NCI-H1417 treated with DMSO at 0.1 percent for 48 hours (cell line): ENCODE measurements at places on chromosomes 2 and 18.

- DNase-seq, result no peak
These were observed 1541.5 kb downstream of the LRP1B start for GRCh38 chr2:140589273-140589672.

- DNase-seq, result no peak
These were observed 8.5 kb downstream of the AGAP1 start for GRCh38 chr2:235502336-235502735.

- DNase-seq, result no peak
These were observed 228.4 kb downstream of the KCNS3 start for GRCh38 chr2:18106841-18107240.

DNA sequence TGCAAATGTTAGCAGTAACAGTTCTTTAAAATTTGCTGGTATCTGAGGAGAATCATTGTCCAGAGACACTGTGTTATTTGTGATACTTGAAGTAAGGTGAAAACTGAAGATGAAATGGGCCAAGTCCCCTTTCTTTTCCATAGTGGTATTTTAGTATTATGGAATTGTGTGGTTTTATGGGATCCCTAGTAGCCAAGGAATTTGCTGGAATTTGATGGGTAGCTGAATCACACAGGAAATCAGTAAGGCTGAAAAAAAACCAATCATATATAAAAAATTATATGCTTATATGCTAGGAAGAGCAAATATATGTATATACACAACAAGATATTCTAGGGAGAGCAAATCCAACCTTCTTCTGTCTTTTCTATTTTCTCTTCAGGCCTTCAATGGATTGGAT is 54.2 kb upstream of the TACR1 start:
- DNase-seq, result no peak

GRCh38 chr18:8952769-8953760 is 149.4 kb upstream of the NDUFV2 start:
- no peak for DNase-seq

DNA sequence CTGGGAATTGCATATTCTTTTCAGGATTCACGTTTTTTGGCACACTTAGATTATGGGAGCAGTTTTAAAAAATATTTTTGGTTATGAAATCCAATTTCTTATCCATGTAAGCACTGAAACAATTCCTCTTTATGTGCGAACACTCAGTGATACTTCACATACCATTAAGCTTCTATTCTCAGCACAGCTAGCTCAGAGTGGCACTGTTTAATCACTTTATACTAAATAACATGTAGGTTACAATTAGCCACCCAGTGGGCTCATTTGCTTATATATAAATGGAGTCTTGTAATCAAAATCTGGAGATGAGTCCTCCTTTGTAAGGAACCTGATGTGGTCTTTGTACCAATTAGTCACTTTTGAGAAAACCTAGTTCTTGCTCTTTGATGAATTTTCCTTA is 11.3 kb upstream of the MC4R start:
- DNase-seq, result no peak

DNA sequence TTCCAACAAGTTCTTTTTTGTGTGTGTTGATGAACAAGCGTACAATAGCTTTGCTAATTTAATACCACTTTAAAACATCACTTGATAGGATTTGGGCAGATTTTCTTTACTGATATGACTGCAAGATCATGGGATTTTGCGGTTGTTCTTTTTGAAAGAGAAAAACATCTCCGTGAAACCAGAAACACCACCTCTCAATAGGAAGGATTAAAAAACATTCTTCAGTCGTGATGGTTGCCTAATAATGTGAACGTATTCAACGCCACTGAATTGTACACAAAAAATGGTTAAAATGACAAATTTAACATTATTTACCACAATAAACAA is 19.3 kb downstream of the RBMS1 start:
- no peak for DNase-seq

DNA sequence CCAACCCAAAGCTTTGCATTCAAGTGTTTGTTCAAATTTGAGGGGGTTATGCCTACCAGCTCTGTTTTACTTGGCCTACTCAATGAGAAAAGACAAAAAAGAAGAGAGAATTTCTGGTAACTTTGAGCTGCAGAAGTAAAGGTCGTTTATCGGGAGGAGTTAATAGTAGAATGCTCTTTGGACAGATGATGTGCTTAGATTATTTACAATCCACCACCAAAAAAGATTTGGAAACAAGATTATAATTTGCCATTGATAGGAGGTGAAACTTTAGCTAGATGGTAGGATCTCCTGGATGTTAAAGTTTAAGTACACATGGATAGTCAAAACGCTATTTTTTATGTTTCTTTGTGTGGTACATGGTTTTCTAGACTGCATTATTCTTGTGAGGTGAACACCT is 24.9 kb upstream of the CPS1 start:
- DNase-seq, result no peak

DNA sequence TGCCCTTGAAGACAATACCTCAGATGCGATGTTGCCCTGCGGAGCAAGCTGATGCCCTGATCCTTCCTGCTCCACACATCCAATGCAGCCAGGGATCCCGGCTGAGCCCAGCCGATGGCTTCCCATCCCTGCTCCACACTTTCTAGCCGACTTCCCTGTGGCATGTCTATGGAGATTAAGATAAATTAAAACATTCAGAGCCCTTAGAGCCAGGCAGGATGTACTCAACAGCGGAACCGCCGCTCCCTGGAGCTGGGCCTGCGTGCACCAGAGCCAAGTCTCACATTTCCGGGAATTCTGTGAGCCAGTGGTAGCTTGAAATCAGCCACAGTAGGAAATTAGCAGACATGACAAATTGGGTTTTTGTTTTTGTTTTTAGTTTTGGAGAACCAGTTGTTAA is 620.6 kb downstream of the GALR1 start:
- no peak for DNase-seq

GRCh38 chr18:36399055-36399454 is 101.5 kb downstream of the FHOD3 start:
- DNase-seq, result no peak

DNA sequence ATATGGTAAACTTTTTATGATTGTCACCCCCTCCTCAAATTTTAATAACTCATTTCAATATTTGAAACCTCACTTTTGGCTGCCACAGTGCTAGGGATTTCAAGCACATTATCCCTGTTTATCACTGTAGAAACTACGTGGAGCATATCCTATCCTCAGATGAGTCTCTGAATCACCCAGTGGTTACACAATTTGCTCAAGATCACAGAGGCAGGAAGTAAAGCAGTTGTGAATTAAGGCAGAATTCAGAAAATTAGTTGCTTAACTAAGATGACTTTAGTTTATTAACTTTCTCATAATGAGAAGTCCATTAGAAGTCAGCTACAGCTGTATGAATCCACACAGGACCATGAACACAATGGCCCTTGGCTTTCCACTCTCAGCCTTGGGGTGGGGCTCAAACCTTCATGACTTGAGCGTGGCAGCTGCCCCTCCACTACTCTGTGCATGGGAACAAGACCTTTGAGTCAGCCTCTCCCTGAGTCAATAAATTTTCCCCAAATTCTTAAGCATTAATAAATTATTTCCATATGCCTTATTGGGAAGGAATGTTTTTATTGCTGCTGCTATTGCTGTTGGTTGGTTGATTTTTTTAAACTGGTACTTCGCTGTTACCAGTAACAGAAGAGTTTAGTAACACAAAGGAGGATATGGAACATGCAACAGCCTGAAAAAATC is 369.0 kb downstream of the CBLN2 start:
- no peak for DNase-seq

GRCh38 chr18:41999751-42000150 is 44.7 kb downstream of the PIK3C3 start:
- no peak for DNase-seq

DNA sequence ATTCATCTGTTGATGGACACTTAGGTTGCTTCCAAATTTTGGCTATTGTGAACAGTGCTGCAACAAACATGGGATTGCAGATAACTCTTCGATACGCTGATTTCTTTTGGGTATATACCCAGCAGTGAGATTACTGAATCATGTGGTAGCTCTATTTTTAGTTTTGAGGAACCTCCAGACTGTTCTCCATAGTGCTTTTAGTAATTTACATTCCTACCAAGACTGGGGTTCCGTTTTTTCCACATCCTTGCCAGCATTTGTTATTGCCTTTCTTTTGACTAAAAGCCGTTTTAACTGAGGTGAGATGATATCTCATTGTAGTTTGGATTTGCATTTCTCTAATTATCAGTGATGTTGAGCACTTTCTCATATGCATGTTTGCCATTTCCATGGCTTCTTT is 200.3 kb downstream of the MBD5 start:
- no peak for DNase-seq

GRCh38 chr2:85584354-85584856 is at the start of gene VAMP5:
Gene VAMP5 (plus strand): TSS chr2:85584431. CDS start chr2:85584491, 60 bp downstream.
- no peak for DNase-seq

DNA sequence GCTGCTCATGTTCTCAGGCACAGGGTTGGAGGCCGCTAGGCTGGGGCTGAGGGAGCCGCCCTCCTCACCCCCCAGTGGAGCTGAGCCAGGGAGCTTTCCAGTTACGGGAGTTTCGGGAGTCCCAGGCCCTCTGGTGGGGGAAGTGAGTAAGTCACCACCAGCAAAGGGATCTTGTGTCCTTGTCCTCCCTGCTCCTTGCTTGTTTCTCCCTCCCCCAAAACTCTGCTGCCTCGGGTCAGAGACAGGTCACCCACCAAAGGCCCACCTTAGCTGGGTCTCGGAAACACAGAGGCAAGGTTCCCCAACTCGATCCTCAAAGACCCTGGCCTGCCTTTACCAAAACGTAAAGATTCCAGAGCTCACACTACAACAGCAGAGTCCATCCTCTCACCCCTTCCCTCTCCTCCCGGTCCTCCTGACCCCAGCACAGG is 60.5 kb upstream of the POMC start:
- DNase-seq, result no peak

DNA sequence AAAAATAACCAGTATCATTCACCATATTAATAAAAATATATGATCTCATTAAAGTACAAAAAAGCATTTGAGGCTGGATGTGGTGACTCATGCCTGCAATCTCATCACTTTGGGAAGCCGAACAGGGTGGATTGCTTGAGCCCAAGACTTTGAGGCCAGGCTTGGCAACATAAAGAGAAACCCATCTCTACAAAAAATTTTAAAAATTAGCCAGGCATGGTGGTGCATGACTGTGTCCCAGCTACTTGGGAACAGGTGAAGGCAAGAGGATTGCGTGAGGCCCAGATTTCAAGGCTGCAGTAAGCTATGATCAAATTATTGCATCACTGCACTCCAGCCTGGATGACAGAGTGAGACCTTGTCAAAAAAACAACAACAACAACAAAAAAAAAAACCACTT is 75.9 kb downstream of the RAD51AP2 start:
- DNase-seq, result no peak

GRCh38 chr2:106201661-106202060 is 7.6 kb upstream of the UXS1 start:
- no peak for DNase-seq

- DNase-seq, result no peak
These were observed 90.3 kb upstream of the BCL2L11 start for GRCh38 chr2:111030260-111030891.

GRCh38 chr2:119523952-119524694 is at the start of gene SCTR:
Gene SCTR (minus strand): TSS chr2:119524483. CDS start chr2:119524226, 257 bp downstream.
- DNase-seq, result no peak

DNA sequence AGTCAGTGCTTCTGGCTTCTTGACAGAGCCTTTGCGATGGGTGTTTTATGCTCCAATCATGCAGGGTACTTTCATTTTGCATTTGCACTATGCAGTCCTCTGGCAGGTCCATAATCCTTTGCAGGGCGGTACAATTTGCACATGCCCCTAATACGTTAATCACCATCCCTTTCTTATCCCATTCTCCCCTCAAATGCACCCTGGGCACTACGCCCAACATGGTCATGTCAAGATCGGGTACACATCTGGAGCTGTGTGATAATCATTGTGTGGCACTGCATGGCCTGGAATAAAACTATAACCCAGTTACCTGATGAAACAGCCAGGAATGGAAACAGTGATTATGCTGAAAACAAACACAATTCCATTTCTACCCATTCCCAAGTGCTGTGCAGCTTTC is 27.7 kb downstream of the LOXHD1 start:
- DNase-seq, result no peak

- DNase-seq, result no peak
These were observed 111.7 kb upstream of the ATP5MC3 start for GRCh38 chr2:175293195-175293594.

- no peak for DNase-seq
These were observed 40.3 kb downstream of the CCDC93 start for GRCh38 chr2:117973498-117974082.

GRCh38 chr2:216056739-216057138 is 24.9 kb downstream of the PECR start:
- no peak for DNase-seq

DNA sequence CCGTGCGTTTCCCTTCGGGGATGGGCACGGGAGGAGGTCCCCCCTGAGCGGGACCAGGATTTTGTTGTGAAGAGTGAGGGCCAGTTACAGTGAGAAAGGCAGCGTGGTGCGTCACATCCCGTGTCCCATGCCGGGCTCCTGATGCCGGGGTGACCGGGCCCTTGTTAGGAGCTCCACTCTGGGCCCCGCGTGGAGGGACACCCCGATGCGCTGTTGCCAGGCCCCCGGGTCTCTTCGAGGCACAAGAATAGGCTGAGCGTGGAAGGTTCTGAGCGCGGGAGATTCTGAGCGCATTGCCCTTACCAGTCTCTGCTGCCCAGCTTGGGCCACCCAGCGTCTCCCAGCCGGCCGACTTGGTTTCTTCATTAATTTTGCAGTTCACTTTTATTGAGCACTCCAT is 17.6 kb downstream of the CTDP1 start:
- no peak for DNase-seq

GRCh38 chr2:218294430-218295022 is 2.2 kb upstream of the TMBIM1 start:
- DNase-seq, result no peak

DNA sequence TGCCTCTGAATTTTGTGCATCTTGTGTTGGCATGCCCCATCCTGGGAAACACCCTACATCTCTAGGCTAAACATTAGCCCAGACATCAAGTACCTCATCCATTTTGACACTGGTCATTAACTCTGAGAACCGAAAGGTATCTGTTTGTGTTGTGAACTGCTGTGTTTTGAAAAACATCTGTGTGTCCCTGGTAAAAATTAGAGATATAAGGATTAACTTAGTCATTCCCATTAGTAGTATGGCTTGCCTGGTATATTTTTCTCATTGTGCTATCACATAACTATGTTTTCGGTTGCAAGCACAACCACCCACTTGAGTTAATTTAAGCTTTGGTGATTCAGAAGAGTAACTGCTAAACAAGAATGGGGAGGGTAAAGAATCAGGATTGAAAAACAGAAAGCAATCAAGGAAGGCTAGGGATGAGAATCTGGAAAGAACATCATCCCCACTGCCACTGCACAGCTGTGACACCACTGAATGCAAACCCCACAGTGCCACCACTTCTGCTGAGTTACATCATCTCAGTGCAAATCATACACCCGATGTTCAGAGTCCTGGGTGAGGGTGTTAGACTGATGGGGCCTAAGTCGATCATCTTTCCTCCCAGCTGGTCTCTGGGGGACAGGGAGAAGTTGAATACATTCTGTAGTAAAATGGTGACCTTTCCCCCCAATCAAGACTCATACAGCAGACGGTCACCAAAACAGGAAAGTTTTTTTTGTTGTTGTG is 234.0 kb downstream of the EPHA4 start:
- DNase-seq, result no peak

GRCh38 chr18:50619861-50620275 is 60.0 kb downstream of the MAPK4 start:
- DNase-seq, result no peak

GRCh38 chr2:240921311-240921994 is 15.3 kb downstream of the CROCC2 start:
- DNase-seq, result no peak
